ENCODE measurements at places on chromosomes 16 and 17.

DNA sequence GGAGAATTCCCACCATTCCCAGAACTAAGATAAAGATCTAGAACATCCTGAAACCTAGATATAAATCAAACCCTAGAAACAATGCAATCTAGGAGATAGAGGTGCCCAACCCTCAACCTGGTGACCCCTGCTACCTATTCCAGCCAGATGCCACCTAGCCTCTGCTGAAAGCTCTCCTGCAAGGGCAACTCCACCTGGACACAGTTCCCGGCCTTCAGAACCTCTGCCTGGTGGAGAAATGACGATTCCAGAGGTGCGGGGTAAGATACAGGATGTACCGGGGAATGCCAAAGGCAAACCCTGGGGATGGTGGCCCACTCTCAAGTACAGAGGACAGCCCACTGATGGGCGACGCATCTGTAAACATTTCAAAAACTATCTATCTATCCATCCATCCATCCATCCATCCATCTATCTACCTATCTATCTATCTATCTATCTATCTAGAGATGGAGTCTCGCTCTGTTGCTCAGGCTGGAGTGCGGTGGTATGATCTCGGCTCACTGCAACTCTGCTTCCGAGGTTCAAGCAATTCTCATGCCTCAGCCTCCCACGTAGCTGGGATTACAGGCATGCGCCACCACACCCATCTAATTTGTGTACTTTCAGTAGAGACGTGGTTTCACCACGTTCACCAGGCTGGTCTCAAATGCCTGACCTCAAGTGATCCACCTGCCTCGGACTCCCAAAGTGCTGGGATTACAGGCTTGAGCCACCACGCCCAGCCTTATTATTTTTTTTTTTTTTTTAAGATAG, 19.0 kb downstream of the MEAK7 start:
- DNase-seq: peak; percentile 30

DNA sequence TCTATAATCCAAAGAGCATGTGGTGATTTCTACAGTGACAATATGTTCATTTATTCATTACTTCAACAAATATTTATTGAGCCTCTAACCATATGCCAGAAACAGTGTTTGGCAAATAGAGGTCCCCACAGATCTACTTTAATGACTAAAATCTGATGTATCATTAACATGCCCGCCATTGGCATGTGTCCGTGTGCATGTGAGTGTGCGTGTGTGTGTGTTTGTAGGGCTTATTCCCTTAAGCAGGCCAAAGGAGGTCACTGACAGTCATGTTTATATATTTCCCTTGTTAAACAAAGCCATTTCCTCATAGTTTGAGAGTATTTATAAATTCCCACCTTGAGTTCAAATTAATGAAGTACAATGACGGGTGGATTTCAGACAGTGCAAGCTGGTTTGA, 174.4 kb upstream of the IRX6 start:
- DNase-seq: no peak

GRCh38 chr17:21129023-21129681, 2.4 kb downstream of the DHRS7B start:
- DNase-seq: no peak

- DNase-seq: no peak
Observed at GRCh38 chr17:41513168-41513547, 5.5 kb downstream of the KRT15 start.

DNA sequence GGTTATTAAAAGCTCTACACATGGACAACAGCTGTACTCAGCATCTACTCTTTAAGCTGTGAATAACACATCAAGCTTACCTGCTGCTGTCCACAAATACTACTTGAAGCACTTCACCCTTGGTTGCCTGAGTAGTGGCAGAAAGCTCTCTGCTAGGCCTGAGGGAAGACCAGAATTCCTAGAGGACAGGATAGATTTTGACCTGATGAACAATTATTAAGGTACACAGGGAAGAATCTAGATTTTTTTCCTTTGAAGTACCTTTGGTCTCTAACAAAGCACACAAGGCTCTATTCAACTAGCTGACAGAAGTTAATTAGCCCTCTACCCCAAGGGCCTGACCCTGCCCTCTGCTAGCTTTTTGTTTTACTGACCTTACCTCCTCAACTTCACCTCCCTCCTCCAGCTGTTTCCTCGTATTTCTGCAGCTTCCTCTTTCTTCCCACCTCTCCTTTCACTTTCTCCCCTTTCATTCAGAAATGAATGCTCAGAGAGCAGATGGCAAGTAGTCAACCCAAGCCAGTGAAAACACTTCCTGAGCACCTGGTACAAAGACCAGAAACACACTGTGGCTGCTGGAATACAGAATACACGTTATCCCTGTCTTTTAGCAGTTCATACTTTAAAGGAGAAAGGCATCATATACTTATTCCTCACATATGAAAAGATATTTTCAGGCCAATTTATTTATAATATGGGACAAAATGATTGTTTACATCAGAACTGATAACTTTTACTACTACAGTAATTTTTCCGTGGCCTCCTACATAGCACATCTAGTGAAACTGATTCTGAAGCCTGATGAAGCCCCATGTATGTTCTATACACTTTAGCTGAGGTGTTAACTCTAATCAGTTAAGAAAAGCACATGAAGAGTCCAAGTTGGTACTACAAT, 5.7 kb upstream of the VEZF1 start:
- DNase-seq: no peak

DNA sequence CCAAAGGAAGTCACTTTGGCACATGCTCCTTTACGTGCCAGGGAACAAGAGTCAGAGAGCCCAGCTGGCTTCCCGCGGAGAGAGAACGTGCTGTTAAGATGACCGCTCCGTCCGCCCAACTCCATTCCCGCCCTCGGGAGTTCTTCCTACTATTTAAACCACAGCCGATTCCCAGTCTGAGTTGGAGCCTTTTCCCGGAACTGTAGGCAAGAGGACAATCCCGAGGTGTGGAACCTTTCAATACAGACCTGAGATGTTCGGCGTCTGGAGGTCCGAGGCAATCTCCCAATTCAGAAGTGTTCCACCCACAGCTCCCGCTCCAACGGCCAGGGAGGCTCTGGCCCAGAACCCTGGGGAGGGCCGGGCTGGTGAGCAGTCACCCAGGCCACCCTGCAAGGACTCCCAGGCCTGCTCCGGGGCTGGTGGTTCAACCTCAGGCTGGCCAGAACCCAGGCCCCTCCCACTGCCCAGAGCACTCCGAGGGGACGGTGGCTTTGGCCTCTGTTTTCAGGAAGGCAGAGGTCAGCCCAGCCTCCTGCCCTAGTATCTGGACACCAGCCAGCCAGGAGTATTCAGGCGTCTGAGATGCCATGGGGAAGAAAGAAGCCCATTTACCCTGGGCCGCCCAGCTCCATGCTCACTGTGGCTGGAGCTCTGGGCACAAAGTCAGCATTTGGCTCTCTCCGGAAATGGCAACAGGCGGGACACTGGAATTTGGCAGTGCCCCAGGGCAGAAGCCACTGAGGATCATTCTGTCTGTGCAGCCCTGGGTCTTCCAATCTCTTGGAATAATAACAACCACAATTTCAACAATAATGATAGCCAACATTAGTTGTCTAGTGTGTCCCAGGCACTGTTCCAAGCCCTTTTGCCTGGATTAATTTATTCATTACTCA, 21.4 kb downstream of the EMP2 start:
- DNase-seq: peak; percentile 80

DNA sequence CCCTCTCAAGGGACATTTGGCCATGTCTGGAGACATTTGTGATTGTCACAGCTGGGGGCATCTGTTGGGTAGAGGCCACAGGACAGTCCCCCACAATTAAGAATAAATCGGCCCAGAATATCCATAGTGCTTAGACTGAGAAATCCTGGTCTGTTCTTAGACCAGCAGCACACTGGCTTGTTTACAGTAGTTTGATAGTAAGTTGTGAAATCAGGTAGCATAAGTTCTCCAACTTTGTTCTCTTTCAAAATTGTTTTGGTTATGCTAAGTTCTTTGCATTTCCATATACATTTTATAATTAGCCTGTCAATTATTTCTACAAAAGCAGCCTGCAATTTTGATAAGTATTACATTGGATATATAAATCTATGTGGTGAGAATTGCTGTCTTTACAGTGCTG, 6.8 kb downstream of the MGRN1 start:
- DNase-seq: no peak

DNA sequence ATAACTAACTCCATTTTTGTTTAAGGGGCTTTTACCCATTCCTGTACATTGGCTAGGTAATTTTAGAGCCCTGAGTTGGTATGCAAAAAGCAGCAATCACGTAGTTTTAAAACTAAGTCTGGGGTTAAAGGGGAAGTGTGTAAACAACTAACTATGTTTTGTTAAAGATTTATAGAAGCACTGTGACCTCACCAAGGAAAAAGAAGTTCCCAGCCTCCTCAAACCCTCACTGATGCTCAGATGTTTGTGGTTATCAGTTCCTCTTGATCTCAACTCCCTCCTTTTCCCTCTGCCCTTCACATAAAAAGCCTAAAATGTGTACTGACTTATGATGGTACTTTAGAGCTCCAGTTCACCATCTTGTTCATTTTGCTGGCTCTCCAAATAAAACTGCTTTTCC, 119.9 kb upstream of the IRX6 start:
- no peak for DNase-seq

GRCh38 chr16:87336434-87337240, 19.4 kb upstream of the C16orf95 start:
- DNase-seq: no peak

GRCh38 chr16:79480056-79480455, 120.5 kb downstream of the MAF start:
- DNase-seq: no peak

- DNase-seq: no peak
Observed at GRCh38 chr17:40663252-40663651, 1.7 kb downstream of the KRT222 start.

GRCh38 chr17:81821147-81821546, 11.9 kb downstream of the MCRIP1 start:
- DNase-seq: no peak

DNA sequence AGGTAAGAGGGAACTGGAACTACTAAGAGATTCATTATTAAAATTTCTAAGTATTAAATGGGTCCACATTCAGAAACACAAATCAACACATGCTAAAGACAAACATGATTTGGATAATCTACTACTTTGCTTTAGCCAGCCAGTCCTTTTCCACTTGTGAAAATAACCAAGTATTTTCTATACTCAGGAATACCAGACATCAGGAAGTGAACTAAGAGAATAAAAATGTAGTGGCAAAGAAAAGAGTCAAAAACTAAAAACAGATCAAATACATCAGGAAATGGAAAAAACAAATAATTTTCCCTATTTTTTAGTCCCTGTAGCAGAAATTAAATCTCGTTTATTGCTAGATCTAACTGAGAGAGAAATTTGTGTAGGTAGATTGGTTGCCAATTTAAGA, 78.0 kb downstream of the MYO1D start:
- DNase-seq: no peak

DNA sequence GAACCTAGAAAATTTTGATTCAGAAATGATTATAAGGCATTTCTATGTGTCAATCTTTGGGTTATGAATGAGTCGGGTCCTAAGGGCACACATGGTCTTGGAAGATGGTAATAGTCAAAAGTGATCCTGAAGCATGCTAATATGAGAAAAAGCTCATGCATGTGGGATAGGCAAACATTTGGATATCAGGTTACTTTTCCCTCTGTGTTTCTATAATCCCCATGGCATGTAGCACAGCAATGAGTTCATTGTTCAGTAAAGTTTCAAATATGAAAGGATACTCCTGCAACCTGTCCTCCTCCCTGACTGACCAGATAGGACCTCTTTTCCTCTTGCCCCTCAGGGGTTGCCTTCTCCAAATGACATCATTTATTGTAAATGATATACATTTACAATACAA, 249.9 kb upstream of the MON1B start:
- no peak for DNase-seq

- no peak for DNase-seq
Observed at GRCh38 chr17:11943759-11944347, 53.4 kb downstream of the ZNF18 start.

- DNase-seq: no peak
Observed at GRCh38 chr16:30335598-30336474, 19.3 kb downstream of the CD2BP2 start.

DNA sequence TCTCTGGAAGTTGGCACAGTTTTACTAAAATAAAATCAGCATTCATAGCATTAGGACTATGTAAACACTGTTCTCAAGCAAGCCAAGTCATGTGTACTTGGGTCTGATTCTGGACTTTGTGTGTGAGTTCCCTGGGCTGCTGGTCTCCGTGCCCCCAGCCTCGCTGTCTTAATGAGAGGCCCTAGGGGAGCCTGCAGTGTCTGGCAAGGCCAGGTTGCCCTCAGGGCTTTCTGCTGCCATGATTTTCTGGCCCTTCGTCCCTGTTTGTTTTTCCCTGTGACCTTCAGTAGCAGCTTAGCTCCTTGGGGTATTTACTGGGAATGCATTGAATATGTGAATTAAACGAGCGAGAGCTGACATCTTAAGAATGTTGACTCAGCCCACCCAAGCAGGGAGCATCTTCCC, 161.8 kb downstream of the RPTOR start:
- DNase-seq: no peak

- no peak for DNase-seq
Observed at GRCh38 chr16:85610059-85610445, 3.1 kb upstream of the GSE1 start.

DNA sequence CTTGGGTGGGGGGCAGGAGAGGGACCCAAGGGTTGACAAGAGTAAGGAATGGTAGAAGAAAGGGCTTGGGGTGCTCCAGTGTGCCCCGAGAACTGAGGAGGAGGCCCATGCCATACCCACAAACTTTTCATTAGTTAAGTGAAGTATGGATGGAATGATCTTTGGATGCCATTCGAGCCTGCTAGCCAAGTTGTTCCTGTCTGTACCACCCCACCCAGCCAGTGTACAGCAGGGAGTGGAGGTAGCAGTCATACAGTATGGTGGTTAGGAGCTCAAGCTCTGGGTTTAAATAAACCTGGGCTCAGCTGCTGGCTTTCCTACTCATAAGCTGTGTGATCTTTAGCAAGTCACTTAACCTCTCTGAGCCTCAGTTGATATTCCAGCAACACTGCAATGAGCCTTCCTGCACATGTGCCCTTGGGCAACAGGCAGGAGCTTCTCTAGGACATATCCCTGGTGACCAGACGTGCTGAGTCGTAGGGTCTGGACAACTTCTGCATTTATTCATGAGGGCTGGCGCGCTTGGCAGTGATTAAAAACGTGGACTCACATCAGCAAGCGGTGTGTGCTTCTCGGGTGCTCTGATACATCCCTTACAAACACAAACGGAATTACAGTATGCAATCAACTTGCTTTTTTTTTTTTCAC, 22.9 kb downstream of the ITPRIPL2 start:
- DNase-seq: no peak

- DNase-seq: no peak
Observed at GRCh38 chr16:69328854-69329316, 1.5 kb downstream of the PDF start.

- no peak for DNase-seq
Observed at GRCh38 chr16:67661886-67662652, 1.3 kb downstream of the PARD6A start.

All from ovary (tissue), 10 donors.